ENCODE measurements at places on chromosomes 7 and 10.

GRCh38 chr7:71784781-71785180, 627.4 kb downstream of the CALN1 start:
- DNase-seq: no peak

DNA sequence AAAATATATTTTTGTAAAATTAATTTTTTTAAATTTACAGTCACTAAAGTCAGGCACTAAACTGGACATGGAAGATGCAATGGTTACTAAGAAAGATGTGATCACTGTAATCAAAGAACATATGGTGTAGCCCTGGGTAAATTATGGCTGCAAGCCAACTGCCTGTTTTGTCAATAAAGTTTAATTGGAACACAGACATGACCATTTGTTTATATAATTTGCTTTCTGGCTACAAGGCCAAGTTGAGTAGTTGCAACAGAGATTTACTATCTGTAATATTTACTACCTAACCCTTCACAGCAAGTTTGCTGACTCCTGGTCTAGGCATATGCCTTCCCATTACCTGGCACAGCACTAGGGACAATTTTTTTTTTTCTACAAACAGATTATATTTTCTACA, 448.9 kb downstream of the ADRA2A start:
- no peak for DNase-seq

DNA sequence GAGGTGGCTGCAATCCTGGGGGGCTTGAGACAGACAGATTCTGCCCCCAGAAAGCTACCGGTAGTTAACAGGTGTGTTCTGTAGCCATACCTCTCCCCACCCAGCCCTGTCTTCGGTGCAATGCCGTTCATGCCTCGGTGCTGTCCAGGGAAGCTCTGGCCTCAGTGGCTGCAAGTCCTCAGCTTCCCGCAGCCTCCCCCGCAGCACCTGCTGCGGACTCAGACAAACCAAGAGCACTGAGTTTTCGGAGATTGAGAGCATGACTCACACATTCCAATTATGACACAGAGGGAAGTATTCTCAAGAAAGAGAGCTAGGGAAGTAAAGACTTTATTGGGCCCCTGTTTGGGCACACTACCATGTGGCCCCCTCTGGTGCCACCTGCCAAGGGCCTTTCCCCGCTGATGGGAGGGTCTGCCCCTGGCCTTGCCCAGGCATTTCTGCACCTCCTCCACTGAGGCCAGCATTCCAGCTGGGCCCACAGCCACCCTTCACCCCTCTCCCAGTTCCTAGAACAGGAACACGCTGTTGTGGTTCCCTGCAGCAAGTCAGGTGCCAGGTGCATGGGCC, 30.2 kb upstream of the EZH2 start:
- no peak for DNase-seq

- no peak for DNase-seq
Observed at GRCh38 chr7:22666732-22667131, 60.3 kb upstream of the IL6 start.

DNA sequence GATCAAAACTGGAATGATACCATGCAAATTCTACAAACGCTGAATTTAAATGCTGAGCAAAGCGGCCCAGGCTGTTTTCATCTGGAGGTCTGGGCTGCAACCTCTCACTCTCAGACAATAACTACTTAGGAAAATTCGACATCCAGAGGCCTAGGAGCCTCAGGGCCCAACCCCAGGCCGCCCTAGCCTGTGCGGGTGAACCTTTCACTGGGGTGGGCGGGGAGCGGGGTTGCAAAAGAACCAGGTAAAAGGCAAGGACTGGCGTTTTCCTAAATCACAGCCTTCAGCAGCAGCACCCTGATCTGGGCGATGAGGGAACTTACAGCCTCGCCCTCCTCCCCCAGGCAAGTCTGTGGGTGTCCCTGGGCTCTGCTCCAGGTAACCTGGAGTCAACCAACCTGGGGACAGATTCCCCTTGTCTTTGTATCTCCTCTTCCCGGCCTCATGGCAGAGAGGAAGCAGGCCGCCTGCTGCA, 33.4 kb downstream of the CALML5 start:
- DNase-seq: no peak

GRCh38 chr10:124707144-124707467, 37.1 kb downstream of the FAM53B start:
- no peak for DNase-seq

GRCh38 chr7:45089341-45089891, 647 bp upstream of the NACAD start:
- DNase-seq: no peak

- no peak for DNase-seq
Observed at GRCh38 chr7:50920031-50920635, 137.4 kb upstream of the GRB10 start.

- no peak for DNase-seq
Observed at GRCh38 chr7:117279931-117280557, 42.8 kb downstream of the WNT2 start.

- DNase-seq: no peak
Observed at GRCh38 chr7:100894860-100895700, 608 bp downstream of the ACHE start.

- DNase-seq: no peak
Observed at GRCh38 chr10:71185209-71185608, 27.2 kb upstream of the UNC5B start.

DNA sequence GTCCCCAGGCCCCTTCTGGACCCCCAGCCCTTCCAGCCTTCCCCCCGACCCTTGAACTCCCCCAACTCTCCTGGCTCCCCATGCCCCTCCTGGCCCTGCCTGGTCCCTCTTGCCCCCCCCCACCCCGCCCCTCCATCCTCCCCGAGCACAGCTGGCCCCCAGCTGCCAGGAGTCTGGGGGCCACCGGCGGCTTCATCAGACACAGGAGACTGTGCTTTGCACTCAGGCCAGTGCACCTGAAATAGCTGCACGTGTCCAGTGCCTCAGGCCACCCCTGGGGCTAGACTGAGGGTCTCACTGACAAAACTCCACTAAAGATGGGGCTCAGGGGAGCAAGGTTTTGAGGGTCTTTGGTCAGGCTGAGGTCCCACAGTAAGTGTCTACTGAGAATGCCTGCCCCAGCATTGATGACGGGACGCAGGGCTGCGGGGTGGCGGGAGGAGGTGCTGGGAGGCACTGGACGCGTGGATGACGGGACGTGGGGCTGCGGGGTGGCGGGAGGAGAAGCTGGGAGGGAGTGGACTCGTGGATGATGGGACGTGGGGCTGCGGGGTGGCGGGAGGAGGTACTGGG, 6.5 kb downstream of the FOXL3 start:
- no peak for DNase-seq

DNA sequence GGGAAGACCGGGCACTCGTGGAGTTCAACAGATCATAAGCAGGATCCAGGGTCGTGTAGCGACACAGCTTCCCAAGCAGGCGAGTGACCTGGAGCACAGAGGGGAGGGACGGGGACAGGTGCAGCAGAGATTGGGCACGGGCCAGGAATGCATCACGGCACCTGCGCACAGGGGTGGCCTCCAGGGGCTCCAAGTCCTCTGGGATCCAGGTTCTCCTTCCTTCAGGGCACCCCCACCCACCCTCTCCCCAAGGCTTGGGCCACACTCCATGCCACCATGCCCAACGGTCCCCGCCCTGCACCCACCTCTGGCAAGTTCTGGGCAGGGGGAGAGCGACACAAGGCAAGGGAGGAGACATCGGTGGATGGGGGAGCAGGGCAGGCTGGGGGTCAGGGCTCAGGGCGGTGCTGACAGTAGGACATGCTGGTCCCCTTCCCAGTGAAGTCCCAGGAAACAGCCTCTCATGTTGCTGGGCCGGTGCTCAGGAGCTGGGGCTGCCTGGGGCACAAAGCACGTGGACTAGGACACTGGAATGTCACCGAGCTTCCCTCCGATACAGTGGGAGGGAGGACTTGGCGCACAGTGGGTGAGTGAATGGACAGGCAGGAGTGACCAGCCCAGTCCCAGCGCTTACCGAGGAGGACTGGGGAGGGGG, 597.3 kb downstream of the PTPRN2 start:
- DNase-seq: no peak

GRCh38 chr7:18770822-18771221, 275.3 kb downstream of the HDAC9 start:
- DNase-seq: no peak

- no peak for DNase-seq
Observed at GRCh38 chr10:106799776-106800175, 364.7 kb downstream of the SORCS1 start.

DNA sequence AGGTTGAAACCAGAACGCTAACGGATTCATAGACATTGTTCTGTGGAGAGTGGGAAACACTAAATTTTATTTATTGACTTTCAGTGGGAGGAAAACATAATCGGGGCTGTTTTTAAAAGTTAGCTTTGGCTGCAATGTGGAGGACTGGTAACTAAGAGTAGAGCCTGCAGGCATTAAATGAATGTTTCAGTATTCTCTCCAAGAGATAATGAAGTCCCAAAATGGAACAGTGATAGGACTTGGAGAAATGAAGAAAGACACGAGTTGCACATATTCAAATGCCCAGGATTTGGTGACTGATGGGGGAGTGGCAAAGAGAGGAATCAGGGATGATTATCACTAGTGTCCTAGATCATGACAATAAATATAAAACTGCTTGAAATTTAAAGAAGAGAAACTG, 359.8 kb upstream of the LRRTM3 start:
- DNase-seq: no peak

- no peak for DNase-seq
Observed at GRCh38 chr7:104208421-104208780, 588 bp upstream of the ORC5 start.

- no peak for DNase-seq
Observed at GRCh38 chr7:40001649-40002048, 51.6 kb downstream of the CDK13 start.

DNA sequence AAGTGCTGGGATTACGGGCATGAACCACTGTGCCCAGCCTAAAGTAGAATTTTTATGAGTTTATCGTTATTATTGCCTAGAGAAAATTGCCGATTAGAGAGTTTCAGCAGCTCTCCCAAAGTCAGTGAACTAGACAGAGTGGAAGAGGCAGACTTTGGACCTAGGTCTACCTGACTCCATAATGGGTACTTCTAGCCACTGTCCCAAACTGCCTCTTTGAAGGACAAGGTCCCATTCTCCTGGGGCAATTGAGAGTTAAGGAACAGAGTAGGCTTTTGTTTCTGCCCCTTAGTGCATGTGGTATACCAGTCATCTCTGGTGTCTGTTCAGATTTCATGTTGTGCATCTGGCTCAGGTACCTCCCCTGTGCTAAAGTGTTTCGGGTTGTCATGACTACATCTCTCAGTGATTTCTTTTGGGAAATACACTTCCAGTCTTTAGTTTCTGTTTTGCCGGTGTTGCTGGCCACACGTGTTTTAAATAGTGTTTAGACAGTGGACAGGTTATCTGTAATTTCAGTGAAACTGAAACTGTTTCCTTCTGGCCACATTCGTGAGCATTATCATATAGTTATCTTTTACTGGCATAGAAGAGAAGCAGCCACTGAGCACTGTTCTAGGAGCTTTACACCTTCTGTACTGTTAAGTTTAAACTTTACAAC, 4.7 kb downstream of the TMEM236 start:
- DNase-seq: no peak

DNA sequence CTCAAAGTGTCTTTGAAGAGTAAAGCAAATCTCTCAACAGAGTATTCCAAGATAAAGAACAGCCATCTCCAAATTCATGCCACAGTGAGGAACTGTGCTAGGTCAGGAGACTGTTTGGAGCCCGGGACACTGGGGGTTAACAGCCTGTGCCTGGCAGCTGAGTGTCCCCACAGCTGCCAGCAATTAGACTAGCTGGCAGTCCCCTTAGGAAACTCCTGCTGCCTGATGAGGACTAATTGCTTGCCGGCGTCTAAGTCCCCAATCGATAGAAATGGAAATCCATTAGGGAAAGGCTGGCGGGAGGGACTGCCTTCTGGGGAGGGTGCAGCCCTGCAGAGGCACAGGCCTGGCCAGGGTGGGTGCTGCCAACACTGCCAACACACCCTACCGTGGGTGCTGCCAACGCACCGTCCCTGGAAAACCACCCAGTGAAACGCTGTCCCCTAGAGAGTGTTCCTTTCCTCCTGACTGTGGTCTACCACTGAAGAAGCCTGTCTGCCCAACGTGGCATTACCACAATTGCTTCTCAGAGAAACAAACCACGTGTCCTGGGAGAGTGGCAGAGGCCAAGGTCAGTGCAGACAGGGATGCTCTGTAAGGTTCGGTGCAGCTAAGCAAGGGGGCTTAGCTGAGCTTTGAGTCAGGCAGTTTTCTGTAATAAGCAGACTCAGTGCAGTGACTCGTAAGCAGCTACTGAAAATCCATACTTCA, 60.8 kb downstream of the XRCC2 start:
- no peak for DNase-seq

- DNase-seq: no peak
Observed at GRCh38 chr10:7696545-7696944, 6.6 kb upstream of the ITIH2 start.

DNA sequence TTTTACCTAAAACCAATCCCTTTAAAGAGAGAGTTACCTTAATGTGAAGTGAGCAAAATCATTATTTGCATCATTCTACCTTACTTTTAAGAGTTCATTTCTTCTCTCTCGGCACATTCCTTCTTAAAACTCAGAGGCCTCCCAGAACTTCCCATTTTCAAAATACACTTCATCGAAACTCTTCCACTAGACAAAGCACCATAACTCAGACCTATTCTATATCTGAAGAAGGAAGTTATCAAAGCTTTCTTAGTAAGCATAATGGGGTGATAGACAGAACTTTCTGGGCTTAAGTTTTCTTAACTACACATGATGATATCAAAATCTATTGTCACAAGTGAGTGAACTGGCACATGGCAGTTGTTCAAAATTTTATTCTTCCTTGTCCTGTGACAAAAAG, 24.6 kb upstream of the GNAT3 start:
- no peak for DNase-seq

DNA sequence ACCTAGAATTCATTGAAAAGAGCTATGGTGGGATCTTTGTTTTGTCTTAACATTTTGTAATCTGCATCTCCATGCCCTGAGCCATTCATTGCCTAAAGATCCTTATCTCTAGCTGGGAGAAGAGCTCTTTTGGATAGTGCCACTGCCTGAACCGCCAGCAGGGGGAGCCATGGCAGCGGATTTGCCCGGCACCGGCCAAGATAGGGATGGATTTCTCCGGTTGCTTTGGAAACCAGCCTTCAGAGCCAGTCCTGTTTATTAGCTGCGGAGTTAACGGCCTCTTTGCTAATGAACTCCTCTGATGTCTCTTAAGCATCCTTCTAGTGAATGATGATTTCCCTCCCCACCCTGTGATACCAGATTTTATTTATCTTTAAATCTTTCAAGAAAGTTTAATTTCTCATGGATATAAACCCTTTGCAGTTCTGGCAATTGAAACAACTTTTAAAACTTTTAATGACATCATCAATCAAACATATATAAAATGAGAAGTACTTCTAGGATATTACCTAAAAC, 58.2 kb upstream of the LYZL2 start:
- DNase-seq: no peak

DNA sequence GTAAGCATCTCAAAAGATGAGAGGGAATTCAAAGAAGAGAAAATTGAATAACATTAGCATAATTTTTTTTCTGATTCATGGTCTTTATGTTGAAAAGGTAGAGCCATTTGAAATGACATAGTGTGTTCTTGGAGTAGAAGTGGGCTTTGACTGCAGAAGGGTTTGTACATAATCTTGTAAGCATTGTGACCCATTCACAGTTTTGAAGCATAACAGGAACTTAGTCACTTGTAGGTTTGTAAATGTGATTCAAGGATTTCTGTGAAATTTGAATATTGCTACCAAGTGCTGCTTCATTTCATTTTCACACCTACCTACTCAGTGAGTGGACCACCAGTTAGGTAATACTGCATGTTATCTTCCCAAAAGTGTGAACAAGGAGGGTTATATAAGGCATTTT, 68.6 kb downstream of the PON1 start:
- DNase-seq: no peak
